ENCODE measurements at places on chromosomes 2 and 18.

DNA sequence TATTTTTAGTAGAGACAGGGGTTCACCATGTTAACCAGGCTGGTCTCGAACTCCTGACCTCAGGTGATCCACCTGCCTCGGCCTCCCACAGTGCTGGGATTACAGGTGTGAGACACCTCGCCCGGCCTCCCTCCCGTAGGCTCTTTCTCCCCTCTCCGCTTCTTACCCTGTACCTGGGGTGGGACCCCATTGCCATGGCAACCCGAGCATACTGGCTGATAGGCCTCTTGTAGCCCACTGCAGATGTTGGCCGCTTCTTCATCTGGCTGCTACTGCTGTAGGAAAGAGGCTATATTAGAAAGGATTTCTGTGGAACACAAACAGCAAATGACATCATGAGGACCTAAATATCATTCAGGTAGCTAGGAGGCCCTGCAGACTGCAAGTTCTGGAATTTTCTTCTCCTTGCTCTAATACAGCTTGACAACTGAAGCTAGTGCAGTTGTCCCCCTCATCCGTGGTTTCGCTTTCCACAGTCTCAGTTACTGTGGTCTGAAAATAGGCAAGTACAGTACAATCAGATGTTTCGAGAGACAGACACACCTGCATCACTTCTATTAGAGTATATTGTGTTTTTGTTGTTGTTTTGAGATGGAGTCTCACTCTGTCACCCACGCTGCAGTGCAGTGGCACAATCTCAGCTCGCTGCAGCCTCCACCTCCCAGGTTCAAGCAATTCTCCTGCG is 51.6 kb upstream of the ASXL2 start:
- no peak for DNase-seq

DNA sequence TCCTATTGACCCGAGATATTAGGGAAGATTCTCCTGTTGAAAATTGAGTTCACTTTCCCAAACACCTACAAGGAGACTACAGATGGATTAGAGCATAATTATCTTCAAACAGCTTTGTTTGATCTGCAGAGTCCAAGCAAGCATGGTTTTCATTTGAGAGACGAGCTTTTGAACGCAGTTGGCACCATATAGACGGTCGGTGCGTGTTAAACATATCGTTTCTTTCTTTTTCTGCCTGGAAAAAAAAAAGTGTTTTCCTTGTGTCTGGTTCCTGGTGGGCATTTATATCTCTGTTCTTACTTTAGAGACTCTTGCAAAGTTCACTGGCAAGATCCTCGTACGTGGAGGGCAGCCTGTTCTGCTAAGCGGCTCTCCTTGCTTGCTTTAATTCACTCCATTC is 248.9 kb downstream of the TMEM182 start:
- no peak for DNase-seq

GRCh38 chr18:12886498-12887126 is 2.6 kb upstream of the PTPN2 start:
- no peak for DNase-seq

DNA sequence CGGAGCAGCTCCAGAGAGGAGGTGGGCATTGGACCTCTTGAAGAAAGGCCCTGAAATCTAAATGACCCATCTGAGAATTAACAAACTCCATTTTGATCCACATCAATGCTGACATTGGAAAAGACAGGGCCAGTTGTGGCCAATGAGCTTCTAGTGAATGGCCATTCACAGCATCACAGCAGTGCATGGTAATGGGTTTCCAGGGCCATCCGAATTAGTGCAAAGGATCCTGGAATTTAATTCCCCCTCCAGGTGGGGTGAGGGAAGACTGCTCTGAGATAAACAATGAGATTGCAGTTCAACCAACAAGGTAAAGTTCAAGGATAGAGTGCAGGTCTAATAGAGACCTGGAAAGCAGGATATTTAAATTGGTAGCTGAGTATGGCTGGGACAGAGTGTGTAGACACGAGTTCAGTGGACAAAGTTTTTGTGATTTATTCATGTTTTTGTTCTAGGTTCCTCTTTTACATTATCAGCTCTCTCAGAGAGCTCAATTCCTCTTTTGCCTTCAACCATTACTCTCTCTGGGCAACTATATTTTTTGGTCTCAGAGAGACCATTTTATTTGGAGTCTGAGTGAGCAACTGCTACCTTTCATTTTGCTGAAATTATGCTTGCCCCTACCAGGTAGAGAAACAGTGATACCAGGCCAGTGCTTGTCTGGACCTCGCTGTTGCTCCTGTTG is 5.0 kb downstream of the TACR1 start:
- no peak for DNase-seq

DNA sequence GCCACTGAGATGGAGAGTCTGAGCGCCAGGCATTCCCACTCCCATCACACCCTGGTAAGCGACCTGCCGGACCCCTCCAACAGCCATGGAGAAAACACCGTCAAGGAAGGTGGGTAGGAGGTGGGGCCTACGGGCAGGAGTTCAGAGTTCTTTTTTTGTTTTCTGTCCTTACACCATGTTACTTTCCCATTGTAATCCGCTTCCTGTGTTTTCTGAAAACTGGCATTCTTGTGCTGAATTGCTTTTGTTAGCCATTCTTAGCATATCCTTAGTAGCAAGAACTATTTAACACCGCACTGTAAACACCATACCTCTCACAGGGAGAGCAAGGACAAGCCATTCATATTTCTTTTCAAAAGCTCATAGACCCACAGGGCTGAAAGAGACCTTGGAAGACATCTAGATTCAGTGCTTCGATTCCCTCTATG is 46.2 kb downstream of the UNC80 start:
- DNase-seq, result no peak

GRCh38 chr18:58216071-58216481 is 172.1 kb downstream of the NEDD4L start:
- DNase-seq, result no peak

- DNase-seq, result no peak
Measured at GRCh38 chr2:232291343-232291742, 87.2 kb upstream of the ALPP start.

DNA sequence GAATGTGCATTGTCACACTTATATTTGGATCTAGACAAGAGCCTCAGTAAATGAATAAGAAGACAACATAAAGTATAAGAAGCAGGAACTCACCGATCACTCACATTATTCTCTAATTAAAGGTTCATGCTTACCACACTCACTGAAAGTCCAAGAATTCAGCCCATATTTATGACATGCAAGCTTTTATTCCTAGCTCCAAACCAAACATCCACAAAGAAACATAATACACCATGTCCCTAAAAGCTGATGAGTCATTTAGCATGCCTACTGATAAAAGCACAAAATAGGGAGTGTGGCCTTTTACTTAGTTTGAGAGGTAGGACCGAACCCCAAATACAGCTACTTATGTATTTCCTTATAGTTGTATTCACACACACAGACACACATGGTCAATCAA is 1094.6 kb upstream of the CDH2 start:
- no peak for DNase-seq

DNA sequence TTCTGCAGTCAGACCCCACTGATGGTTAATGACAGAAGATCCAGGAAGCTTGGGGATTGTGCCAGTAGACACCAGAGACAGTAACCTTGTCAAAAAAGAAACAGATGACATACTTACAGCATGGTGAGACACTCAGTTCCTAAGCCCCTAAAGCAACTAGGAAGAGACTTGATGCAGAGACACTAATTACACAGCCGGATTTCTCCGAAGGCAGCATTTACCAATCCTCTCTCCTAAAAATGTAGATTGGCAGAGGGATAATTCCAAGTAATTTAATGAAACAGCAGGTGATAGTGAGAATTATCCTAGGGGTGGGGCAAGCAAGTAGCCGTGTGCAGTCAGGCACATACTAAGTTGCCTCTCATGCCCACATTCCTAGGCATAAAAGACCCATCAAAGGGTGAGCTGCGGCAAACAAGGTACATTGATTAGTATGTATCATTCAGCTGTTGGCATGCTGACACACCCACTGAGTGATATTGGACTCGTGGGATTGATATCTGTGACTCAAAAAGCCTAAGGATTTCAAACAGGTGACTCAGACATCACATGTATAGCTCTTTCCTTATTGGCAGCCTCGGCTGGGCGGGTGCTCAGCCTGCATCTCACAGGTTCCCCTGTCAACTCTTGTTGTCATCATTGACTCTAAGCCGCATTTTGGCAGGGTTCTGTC is 296.7 kb upstream of the ATP5MC3 start:
- no peak for DNase-seq

- DNase-seq, result no peak
Measured at GRCh38 chr18:74950479-74950878, 258.5 kb downstream of the PTGR3 start.

DNA sequence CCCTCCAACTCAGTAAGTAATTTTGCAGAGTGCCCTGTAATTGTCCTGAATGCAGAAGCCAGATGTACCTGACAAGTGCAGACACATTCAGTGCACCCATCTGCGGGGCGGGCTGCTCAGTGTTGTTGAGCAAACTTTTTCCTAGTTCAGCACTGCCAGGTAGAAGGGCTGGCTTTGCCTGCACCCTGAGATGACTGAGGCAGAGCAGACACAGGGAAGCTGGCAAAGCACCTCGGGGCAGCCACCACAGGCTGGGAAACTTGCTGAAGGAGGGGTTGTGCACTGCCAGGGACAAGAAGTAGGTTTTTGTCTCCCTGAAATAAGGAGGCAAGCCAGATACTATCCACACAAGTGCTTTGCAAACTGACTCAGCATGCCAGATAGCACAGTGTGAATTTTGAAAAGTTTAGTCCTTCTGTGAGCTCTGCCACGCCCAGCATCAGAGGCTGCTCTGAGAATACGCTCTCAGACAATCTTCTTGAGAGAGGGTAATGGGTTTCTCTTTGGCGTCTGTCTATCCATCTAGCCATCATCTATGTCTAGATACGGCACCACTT is 62.3 kb downstream of the SOWAHC start:
- no peak for DNase-seq

DNA sequence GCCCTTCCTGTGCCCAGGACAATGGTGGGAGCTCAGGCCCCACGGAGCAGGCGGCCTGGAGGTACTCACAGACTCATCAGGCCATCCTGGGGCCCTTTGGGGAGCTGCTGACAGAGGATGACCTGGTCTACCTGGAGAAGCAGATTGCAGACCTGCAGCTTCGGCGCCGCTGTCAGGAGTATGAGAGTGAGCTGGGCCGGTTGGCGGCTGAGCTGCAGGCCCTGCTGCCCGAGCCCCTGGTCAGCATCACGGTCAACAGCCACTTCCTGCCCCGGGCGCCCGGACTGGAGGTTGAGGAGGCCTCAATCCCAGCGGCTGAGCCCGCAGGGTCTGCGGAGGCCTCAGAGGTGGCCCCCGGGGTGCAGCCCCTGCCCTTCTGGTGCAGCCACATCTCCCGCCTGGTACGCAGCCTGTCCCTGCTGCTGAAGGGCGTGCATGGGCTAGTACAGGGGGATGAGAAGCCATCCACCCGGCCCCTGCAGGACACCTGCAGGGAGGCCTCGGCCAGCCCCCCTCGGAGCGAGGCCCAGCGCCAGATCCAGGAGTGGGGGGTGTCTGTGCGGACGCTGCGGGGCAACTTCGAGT is 8.3 kb upstream of the KLHL30 start:
- no peak for DNase-seq

DNA sequence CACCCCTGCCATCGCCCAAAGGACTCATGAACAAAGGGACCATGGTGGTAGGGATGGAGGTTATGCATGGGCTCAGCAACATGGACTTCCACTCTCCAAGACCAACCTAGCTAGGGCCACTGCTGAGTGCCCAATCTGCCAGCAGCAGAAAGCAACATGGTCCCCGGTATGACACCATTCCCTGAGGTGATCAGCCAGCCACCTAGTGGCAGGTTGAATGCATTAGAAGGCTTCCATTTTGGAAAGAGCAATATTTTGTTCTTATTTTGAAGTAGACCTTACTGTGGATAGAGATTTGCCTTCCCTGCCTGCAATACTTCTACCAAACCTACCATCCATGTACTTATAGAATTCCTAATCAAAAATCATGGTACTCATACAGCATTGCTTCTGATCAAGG is 99.8 kb downstream of the METTL4 start:
- DNase-seq, result no peak

DNA sequence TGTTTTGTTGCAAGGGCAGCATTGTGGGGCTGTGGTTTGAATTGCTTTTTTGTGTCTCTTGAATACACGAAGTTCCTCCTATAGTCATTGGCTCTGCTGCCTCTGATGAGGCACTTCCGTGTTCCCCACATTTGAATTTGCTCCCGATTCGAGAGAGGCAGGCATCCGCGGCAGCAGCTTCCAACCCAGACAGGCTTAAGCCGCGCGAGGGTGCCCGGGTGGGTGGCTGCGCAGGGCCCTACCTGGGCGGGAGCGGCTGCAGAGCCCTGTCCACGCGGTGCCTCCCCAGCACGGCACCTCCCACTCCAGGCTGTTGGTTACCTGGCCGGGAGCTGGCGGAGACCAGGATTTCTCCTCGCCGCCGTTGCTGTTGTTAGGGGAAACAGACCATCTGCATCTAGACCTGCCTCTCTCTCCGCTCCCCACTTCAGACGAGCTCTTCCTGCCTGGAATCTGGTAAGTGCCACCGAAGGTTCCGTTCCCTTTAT is 151.3 kb downstream of the NEDD4L start:
- DNase-seq, result peak; percentile 71

- peak; percentile 88 for DNase-seq
Measured at GRCh38 chr18:76822506-76823160, at the start of gene ZNF236. Gene ZNF236 (plus strand): TSS chr18:76822557. CDS start chr18:76822608, 51 bp downstream.

GRCh38 chr18:23798249-23798648 is 109.0 kb downstream of the LAMA3 start:
- DNase-seq, result no peak

DNA sequence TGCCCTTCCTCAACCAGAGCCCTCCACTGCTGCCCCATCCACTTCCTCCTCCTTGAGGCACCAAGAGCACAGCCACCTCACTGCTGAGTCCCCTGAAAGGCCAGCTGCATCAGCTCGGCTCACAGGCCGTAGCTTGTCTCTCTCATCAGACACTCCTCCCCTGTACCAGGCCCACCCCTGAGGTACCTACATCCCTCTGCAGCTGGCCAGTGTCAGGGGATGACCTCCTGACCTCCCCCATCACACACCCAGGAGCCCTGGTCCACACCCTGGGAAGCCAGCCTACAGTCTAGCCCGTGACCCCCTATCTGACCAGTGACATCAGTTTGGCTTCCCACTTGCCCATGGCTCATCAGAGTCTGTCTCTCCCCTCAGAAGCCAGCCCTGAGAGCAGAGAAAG is 205.6 kb downstream of the TNS1 start:
- peak; percentile 41 for DNase-seq

- DNase-seq, result no peak
Measured at GRCh38 chr18:54843314-54843713, 15.0 kb downstream of the RAB27B start.

GRCh38 chr2:69309351-69310110 is 77.5 kb downstream of the GFPT1 start:
- DNase-seq, result no peak

GRCh38 chr2:101580528-101580927 is 105.6 kb upstream of the RFX8 start:
- no peak for DNase-seq
